Fibroblast of skin of back (primary cell): ENCODE measurements at places on chromosomes 7 and 10.

GRCh38 chr10:52453501-52453900, 139.4 kb downstream of the DKK1 start:
- no peak for DNase-seq

- DNase-seq, result no peak
Measured at GRCh38 chr10:97007417-97007816, 175.3 kb downstream of the LCOR start.

GRCh38 chr10:10149899-10150298, 867.8 kb upstream of the CELF2 start:
- peak; percentile 12 for DNase-seq

DNA sequence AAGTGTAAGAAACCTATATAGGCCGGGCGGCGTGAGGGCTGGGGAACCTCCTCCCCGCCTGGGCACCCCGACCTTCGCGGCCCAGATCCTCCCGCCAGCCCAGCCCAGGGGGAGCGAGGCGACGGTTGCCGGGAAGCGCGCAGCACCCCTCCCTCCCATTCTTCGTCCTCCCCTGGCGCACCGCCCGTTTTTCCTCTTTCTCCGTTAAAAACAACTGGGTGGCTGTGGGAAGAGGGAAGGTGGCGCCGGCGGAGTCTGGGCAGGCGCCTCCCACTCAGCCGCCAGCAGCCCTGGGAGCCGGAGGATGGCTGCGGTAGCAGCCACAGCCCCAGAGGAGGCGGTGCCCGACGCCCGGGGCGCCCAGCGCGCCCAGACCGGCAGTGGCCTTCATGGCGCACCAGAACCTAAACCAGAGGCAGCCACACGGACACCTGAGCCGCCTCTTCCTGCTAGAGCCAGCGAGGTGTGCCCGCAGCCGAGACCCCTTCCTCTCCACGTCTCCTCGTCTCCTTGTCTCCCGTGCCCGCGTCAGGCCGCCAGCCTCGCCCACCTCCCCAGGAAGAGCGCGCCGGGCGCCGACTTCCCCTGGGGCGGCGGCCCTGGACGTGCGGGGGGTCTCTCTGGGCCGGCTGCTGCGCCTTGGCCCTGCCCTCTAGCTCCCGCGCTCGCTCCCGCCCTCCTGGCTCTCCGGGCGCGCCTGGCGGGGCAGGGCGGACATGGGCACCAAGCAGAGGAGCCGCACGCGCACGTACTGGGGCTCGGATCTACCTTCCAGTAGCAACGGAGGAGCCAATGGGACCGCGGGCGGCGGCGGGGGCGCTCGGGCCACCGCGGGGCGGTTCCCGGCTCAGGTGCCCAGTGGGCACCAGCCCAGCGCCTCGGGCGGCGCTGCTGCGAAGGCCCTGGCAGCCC, 32.8 kb upstream of the SFTPD start:
- DNase-seq, result peak; percentile 58

DNA sequence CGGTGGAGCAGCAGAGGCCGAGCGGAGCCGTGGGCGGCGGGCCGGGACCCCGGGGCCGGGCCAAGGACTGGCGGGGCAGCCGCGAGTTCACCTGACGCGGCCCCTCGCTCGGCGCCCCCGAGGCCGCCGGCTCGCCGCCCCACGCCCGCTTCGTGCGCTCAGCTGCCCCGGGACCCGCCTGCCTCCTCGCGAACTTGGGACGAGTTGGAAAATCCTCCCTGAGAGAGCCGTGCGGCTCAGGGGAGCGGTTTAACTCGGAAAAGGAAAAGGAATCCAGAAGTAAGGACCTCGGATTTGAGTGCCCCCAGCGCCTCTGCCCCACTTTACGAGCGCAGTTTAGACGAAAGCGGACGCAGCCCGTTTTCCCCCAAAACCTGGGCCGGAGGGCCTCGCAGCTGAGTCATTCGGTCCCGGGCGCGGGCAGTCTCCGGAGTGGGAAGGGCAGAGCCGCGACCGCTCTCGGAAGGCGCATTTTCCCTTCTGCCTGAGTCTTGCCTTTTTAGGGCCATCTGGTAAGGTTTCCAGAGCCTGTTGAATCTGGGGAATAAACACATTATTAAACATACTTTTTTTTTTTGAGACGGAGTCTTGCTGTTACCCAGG, 744 bp downstream of the CREM start:
- peak; percentile 68 for DNase-seq
